ENCODE measurements at places on chromosomes 3 and 15.
A peak's percentile ranks its signal among the peaks of the same experiment; 100 is the strongest.

DNA sequence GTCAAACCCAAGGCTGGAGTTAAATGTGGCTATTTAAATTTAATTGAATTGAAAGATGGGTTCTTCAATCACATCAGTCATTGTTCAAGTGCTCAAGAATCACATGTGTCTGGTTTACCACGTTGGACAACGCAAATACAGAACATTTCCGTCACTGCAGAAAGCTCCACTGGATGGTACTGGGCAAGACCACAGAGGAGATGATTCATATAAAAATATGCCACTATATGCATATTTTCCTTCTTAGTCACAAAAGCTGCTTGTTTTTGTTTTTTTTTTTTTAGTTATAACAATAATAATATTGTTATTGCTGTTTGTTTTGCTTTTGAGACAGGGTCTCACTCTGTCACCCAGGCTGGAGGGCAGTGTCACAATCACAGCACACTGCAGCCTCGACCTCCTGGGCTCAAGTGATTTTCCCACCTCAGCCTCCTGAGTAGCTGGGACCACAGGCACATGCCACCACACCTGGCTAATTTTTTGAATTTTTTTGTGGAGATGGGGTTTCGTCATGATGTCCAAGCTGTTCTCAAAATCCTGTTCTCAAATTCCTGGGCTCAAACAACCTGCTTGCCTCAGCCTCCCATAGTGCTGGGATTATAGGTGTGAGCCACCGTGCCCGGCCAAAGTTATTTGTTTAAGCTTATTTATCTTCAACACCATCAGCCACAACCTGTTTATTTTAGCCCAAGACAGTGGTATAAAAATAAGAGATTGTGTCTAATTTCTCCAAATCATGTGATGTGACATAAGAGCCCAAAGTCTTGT lies 19.4 kb downstream of the RTP3 start:
- DNase-seq, result no peak

- DNase-seq, result peak; percentile 30
These were observed 77.5 kb upstream of the IL12A start for GRCh38 chr3:159910991-159911663.

- DNase-seq, result no peak
These were observed 284.2 kb upstream of the TPM1 start for GRCh38 chr15:62758126-62758951.

DNA sequence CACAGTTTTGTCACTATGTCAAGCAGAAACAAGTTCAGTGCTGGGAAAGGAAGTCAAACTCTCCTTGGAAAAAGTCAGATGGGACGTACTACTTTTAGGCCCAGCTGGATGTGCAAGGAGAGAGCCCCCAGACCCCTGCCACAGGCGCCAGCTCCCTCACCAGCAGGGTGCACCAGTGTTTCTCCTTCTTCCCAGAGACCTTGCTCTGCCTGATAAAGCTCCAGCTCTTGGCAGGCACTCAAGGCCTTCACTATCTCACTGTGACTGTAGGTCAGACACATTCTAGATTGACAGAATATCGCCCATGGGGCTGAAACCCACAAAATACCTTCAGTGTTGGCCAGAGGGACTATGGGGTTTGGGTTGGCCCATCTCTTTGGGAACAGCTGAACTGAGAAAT lies 54.8 kb upstream of the CHRNB4 start:
- DNase-seq, result no peak

DNA sequence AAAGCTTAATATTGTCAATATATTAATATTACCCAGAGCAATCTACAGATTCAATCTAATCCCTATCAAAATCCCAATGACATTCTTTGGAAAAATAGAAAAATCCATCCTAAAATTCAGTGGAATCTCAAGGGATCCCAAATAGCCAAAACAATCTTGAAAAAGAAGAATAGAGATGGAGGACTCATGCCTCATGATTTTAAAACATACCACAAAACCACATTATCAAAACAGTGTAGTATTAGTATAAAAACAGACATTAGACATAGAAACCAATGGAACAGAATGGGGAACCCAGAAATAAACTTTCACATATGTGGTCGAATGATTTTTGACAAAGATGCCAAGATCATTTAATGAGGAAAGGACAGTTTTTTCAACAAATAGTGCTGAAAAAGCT lies 14.6 kb downstream of the NEK4 start:
- no peak for DNase-seq

- no peak for DNase-seq
These were observed 209.9 kb upstream of the VEPH1 start for GRCh38 chr3:157713101-157713500.

GRCh38 chr15:94736236-94736635 lies 504.9 kb downstream of the MCTP2 start:
- DNase-seq, result no peak

- DNase-seq, result no peak
These were observed 6.2 kb upstream of the ATP13A4 start for GRCh38 chr3:193560870-193561269.

- DNase-seq, result no peak
These were observed 2.9 kb downstream of the NR2F2 start for GRCh38 chr15:96333131-96334016.

DNA sequence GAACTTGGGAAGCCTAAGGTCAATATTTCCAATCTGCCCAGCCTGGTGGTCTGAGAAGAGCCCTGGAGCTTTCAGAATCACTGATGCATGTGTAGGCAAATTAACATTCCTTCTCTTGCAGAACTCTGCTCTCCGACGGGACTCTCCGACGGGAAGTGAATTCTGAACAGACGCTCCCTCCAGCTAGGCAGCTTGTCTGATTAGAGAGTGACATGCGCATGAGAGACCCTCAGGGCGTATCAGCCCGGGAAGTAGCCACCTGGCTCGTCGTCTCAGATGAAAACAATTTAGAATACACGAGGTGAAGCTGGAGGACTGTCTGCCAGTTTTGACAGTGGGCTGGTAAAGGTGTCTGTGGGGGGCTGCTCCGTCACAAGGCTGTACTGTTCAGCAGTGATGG lies 103.1 kb downstream of the DGKG start:
- DNase-seq, result no peak

DNA sequence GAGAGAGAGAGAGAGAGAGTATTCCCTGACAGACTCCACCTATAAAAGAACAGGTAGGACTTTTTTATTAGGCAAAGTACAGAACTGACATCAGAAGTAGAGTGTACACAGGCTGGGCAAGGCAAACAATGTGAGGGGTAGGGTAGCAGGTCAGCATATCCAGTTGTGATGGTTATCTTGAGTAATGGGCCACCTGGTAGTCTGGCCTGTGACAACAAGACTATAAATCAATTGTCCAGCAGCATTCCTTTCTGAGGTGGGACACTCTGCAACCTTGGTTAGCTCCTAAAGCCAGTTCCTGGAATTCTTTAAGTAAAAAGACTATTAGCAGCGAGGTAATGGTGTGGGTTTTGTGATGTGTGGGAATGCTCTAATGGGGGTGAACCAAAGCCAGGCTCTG lies 14.9 kb upstream of the TMCC1 start:
- DNase-seq, result no peak

- DNase-seq, result no peak
These were observed 133.7 kb upstream of the LRRN1 start for GRCh38 chr3:3665546-3665945.

DNA sequence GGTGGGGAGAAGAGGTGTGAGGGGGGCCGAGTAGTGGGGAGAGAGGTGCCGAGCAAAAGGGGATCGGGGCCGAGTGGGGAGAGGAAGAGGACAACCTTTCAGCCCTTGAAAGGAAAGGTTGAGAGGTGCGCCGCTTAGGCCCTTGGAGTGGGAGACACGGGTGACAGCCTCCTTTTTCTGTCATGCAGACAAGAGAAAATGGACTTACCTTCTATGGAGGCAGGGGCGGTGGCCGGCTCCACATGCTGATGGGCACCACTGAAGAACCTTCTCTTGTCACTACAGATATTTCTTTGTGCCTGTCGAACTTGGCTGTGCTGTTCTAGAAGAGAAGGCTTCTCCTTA lies 421 bp downstream of the KLHL18 start:
- no peak for DNase-seq

GRCh38 chr15:87747087-87747486 lies 509.5 kb downstream of the NTRK3 start:
- no peak for DNase-seq

DNA sequence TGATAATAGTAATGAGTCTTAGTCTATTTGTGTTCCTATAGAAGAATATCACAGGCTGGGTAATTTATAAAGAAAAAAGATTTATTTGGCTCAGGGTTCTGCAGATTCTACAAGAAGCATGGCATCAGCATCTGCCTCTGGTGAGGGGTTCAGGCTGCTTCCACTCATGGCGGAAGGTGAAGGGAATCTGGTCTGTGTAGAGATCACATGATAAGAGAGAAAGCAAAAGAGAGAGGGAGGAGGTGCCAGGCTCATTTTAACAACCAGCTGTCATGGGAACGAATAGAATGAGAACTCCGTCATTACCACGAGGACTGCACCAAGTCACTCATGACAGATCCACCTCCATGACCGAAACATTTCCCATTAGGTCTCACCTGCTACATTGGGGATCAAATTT lies 664.0 kb upstream of the SGO1 start:
- DNase-seq, result no peak
